ENCODE measurements at places on chromosomes 5 and 9.

DNA sequence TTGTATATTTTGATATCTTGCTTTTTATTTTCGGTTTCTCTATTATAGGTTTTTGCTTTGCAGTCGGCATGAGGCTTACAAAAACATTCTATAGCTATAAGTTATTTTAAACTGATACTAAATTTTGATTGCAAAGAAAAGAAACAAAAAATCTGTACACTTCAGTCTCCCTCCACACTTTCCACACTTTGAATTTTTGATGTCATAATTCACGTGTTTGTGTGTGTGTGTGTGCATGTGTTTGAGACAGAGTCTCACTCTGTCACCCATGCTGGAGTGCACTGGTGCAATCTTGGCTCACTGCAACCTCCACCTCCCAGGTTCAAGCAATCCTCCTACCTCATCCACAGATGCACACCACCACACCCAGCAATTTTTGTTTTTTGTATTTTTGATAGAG is 124.9 kb downstream of the MRPS30 start:
- DNase-seq = no peak

GRCh38 chr5:42593591-42593990 is 163.0 kb upstream of the CCDC152 start:
- DNase-seq = no peak

DNA sequence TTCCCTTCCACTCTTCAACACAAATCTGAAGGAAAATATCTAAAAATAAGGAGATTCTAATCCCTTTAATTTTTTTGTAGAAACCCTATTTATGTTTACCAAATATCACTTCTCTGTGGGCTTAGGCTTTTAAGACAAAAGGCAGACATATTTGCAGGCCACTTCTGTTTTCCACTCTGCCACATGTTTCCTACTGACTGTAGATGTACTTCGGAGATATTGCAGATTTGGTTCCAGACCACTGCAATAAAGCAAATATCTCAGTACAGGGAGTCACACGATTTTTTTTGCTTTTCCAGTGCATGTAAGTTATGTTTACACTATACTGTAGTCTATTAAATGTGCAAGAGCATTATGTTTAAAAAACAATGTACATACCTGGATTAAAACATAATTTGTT is 219.0 kb downstream of the SREK1 start:
- no peak for DNase-seq

- DNase-seq = no peak
Measured at GRCh38 chr5:96067894-96068614, 106.4 kb upstream of the ELL2 start.

- DNase-seq = no peak
Measured at GRCh38 chr5:64690104-64690416, 243 bp upstream of the SHISAL2B start.

- DNase-seq = no peak
Measured at GRCh38 chr5:146623666-146624065, 107.7 kb upstream of the GPR151 start.

- no peak for DNase-seq
Measured at GRCh38 chr5:65722575-65723403, 784 bp downstream of the NLN start.

- DNase-seq = no peak
Measured at GRCh38 chr9:110427497-110428104, 89.9 kb upstream of the TXNDC8 start.

- no peak for DNase-seq
Measured at GRCh38 chr5:144422018-144422727, 251.5 kb downstream of the KCTD16 start.

Data from central memory CD8-positive, alpha-beta T cell (primary cell).